ENCODE measurements at places on chromosomes 5 and 9.
A peak's percentile ranks its signal among the peaks of the same experiment; 100 is the strongest.

DNA sequence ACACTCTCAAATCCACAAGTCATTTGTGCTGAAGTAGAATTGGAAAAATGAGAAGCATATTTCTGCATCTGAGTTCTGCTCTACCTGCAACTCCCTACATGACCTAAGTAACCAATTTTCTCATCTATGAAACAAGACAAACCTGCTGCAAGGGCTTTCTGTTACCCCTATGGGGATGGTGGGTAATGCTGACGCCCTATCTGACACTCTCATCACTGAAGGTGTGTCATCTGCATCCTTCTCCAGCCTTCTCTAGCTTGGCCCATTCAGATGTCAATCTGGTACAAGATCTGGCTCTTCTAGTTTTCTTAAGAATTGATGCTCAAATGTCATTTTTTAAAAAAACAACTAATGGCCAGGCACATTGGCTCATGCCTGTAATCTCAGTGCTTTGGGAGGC is 73.8 kb downstream of the RFX3 start:
- no peak for DNase-seq

- DNase-seq: no peak
Observed at GRCh38 chr5:142325725-142326479, 1.1 kb upstream of the SPRY4 start.

- no peak for DNase-seq
Observed at GRCh38 chr9:134858051-134858841, 22.4 kb upstream of the FCN2 start.

DNA sequence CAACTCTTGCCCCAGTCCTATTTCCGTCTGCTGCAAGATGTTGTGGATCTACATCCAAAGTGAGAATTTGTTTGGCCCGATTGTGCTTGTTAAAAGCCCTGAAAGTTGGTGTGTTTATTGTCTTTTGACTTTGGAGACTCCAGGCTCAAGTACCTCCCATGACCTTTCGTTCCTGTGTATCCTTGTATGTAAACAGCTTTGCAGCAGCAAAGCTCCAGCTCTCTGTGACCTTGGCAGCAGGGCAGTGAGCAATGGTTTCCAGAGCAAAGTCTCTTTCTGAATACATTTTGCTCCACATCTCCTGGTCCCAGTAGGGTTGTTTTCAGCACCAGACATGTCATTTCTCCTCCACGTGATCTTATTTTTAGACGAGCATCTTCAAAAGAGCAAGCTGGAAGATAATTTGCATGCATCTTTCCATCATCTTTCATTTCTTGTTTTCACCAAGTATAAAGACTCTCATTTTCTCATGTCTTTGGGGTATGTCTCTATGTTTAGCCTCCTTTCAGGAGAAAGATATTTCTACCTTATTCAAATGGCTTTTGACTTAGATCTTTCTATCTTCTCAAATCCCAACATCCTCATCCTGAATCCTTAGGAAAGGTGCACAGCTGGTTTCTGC is 68.1 kb upstream of the ERCC6L2 start:
- DNase-seq: no peak

DNA sequence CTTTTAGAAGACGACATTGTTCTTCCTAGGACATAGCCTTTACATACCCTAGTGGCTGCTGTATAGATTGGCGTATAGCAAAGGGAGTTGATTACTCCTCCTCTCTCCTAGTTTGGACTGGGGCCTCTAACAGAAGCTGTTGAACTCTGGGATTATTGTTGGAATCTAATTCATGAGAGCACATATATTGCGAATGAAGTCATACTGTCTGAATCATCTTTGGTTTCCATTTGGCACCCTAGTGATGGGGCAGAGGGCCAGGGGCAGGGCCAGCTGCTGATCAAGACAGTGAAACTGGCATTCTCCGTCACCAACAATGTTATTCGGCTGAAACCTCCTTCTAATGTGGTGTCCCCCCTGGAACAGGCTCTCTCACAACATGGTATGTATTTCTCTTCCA is 40.3 kb downstream of the NUP188 start:
- DNase-seq: no peak

GRCh38 chr9:119736491-119737454 is 367.5 kb upstream of the BRINP1 start:
- DNase-seq: no peak

DNA sequence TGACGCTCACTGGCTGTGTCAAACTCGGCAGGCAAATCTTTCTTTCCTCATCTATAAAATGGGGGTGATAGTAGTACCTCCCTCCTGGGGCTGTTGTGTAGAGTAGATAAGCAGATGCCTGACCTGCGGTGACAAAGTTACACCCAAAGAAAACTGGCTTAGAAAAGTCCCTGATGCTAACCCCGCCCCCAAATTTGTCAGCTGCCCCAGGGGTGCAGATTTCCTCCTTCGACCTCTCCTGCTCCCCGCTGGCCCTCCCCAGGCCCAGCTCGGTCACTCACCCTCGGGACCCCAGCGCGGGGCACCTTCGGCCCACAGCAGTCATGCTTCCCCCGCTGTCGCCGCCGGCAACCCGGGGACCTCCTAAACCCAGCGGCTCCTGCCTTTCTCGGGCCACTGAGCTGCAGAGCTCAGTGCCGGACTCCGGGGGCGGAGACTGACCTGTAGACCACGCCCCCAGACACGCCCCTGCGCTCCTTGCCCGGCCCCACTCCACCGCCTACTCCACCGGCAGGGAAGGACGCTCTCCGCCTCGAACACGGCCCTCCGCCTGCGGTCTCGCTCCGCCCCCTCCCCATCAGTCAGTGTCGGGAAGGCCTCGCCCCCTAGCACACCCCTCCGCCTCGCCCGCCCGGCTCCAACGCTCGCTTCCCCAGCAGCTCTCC is 7.4 kb downstream of the SH2D3C start:
- peak; percentile 73 for DNase-seq

GRCh38 chr9:91625331-91625730 is 201.7 kb upstream of the NFIL3 start:
- no peak for DNase-seq

GRCh38 chr9:33128570-33128969 is 38.6 kb downstream of the B4GALT1 start:
- no peak for DNase-seq

Data from cortex of kidney (tissue), 1 donor.